ENCODE measurements at places on chromosomes 12 and 14.
A peak's percentile ranks its signal among the peaks of the same experiment; 100 is the strongest.

DNA sequence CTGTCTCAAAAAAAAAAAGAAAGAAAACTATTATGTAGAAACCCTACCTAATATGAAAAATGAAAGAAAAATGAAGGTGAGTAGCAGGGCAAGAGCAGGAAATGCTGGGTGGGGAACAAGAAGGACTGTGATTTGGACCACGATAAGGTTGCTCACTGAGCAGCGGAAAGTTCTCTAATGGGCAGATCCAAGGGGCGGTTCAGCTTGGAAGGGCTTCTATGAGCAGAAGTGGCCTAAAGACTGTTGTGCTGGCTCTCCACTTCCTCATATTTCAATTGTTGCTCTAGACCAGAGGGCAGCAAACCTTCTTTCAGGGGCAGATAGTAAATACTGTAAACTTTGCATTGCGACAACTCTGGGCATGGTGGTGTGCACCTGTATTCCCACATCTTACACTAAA lies 16.3 kb upstream of the NFYB start:
- DNase-seq = no peak

DNA sequence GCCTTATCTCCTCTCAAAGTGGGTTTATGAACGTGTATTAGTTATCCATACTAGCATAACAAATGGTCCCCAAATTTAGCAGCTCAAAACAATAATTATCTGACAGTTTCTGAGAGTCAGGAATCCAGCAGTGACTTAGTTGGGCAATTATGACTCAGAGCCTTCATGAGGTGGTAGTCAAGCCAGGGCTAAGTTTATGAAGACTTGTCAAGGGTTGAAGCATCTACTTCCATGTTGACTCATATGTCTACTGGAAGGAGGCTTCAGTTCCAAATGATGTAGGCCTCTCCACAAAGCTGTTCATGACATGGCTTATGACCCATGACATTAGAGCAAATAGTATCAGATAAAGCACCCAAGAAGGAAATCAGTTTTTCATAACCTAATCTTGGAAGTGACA lies 73.2 kb downstream of the IPO8 start:
- DNase-seq = no peak

- no peak for DNase-seq
These were observed 25.3 kb downstream of the IGF1 start for GRCh38 chr12:102454808-102455760.

DNA sequence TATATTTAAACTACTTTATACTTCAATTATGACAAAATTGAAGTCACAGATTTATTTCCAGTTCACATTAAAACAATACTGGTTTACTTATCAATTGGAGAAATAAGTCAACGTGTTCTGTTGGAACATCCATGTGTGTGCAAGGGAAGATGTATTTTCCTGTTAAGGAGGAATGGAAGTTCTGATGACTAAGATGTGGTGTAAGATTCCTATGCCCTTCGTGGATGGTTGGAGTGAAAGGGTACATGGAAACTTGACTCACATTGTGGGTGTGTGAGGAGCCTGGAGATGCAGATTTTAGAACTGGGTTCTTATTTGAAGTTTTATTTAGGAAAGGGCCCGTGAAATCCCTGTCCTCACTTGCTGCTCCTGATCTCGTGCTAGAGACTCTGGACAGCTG lies 95.3 kb downstream of the CATSPERB start:
- no peak for DNase-seq

GRCh38 chr14:89957791-89958190 lies 2.1 kb downstream of the TDP1 start:
- no peak for DNase-seq

- peak; percentile 11 for DNase-seq
These were observed 48.0 kb downstream of the SLC17A8 start for GRCh38 chr12:100404769-100405407.

DNA sequence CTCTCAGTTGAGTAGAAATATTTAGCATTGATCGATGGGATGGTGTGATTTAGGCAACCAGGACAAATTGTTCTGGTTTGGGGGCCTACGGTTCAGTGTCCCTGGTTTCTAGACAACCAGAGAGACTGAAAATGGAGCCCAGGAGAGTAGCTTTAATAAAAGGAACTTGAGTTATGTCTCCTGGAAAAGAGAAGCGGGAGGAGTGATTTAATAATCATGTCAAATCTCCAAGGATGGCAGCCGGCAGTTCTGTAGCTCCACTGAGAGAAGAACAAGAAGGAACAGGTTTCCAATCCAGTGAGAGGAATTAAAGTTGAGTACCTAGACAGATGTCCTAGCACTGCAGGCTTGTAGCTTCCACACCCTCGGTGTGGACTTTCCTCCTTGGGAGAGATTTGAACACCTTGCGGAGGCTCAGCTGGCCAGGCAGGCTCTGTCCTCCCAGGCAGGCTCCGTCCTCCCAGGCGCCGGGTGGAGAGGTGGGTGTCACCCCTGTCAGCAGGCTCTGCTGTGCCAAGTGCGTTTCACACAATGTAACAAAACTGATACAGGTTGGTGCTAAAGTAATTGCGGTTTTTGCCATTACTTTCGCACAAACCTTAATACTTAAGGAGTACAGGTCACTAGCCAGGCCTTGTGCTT lies 45.9 kb downstream of the SLC6A12 start:
- DNase-seq = no peak

GRCh38 chr14:94977016-94977415 lies 180.3 kb downstream of the DICER1 start:
- no peak for DNase-seq

DNA sequence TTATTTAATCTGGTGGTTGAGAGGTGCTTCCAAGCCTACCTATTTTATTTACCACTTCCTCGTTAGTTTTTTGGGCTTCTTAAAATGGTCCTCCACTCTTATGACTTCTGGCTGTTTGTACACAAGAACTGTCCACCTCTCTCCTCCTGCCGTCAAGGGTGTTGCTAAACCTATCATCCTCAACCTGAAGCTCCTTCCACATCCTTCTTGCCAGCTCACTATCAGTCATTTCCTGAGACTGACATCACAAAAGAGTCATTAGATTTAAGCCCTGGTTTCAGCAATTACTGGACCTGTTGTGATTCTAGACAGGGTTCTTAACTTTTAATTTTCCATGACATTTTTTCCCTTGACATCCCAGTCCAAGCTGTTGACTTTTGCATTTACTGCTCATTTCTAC lies 91.9 kb downstream of the BICD1 start:
- DNase-seq = no peak

- no peak for DNase-seq
These were observed 5.0 kb upstream of the CHGA start for GRCh38 chr14:92917956-92918355.

- DNase-seq = no peak
These were observed 145.8 kb upstream of the TMPO start for GRCh38 chr12:98369581-98369980.

GRCh38 chr14:77040741-77041653 lies 12.5 kb upstream of the IRF2BPL start:
- DNase-seq = no peak

DNA sequence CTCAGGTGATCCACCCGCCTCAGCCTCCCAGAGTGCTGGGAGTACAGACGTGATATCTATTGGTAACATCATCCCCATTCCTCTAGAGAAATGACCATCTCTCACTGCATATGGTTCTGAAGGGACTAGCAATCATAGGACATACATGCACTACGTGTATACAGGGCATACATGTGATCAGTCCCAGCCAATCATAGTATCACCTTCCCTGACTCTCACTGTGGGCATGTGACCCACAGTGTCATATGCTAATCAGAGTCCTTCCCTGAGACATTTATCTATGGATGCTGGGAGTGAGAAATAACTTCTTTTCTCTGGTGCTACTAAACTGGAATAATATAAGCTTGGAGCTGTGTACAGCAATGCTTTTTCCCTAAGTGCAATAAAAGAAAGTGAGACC lies 12.1 kb upstream of the FBXW8 start:
- DNase-seq = no peak

GRCh38 chr12:78697817-78698415 lies 166.7 kb upstream of the SYT1 start:
- no peak for DNase-seq

GRCh38 chr12:5512601-5512970 lies 80.7 kb downstream of the NTF3 start:
- no peak for DNase-seq

GRCh38 chr12:116366456-116366776 lies 88.9 kb upstream of the MED13L start:
- DNase-seq = peak; percentile 68

DNA sequence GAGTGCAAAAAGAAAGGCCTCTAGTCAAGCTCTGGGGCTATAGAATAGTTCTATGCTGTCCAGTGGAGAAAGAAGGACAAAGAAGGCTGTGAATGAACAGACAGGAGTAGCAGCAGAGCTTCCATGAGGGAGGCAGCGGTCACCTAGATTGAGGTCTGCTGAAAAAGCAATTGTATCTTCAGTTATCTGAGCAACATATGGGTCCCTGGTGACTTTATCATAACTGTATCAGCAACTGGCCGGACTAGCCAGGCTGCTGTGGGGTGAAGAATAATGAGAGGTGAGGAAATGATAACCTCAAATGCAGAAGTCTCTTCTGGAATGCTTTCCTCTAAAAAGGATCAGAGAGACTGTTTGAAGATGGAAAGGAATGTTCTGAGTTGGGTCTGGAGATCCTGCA lies 971.3 kb upstream of the TMEM132C start:
- no peak for DNase-seq

- DNase-seq = no peak
These were observed 75.0 kb downstream of the EP400 start for GRCh38 chr12:132024758-132025157.

- no peak for DNase-seq
These were observed 211.5 kb upstream of the PWP1 start for GRCh38 chr12:107474099-107474498.

DNA sequence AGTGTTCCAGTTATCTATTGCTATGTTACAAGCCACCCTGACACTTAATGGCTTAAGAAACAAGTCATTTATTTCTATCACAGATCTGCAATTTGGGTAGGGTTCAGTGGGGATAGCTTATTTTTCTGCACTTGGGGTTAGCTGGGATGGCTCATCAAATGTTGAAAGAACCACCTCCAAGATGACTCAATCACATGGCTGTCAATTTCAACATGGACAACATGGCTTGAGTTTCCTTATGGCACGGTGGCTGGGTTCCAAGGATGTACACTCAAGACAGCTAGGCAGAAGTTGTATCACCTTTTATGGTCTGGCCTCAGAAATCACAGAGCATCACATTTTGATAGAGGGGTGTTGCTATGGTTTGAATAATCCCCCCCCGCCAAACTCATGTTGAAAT lies 24.5 kb upstream of the IGF1 start:
- DNase-seq = no peak

DNA sequence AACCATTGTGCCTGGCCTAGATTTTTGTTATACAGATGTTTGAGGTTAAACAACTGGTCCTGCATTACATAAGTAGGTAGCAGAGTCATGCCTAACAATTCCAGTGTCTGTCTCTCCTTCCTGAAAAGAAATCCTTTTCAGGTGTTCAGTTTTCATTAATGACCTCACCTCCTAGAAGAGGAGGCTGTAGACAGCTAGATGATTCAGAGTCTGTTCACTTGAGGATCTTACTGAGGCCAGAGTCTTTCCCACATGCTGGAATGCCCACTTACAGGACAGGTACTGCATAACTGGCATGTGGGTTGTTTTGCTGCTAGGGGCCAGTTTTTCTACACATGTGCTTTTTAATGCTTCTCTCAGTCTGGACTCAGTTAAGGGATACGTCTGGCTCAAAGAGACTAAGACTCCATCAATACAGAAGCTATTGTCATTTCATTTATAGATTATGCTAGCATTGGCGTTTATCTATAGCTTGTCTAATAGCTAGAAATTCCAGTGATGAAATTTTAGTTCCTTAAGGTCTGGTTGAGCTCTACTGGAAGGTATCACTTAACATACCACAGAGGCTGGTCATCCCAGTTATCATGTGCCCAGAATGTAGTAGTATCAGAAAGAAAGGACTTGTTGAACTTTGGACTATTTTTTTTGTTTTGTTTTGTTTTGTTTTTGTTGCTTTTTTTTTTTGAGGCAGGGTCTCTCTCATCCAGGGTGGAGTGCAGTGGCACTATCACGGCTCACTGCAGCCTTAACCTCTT lies 206.4 kb downstream of the ERC1 start:
- no peak for DNase-seq

- no peak for DNase-seq
These were observed 57.0 kb downstream of the CCDC88C start for GRCh38 chr14:91360490-91361232.

DNA sequence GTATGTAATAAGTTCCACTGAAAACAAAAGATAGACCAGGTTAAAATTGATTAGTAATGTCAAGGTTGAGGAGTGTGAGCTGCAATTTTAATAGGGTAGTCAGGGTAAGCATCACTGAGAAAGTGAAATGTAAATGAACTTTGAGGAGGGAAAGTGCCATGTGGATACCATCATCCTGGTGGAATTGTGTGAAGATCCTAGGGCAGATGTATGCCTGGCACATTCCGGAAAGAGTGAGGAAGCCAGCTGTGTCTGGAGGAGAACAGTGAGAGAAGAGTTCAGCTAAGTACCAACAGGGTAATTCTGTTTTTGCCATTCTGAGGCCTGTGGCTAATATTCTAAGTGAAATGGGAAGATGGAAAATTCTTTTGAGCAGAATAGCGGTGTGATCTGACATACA lies 2.9 kb upstream of the CLEC2A start:
- no peak for DNase-seq

Data from NCI-H1694 treated with DMSO at 0.1 percent for 48 hours (cell line).